ENCODE measurements at places on chromosomes 16 and 17. TPM values are rescaled to one million over a fixed set of nuclear protein-coding genes. Genes with fewer than 3 reads are reported as not detected.

IQCK gene
- total RNA-seq, result 10.9 TPM

SLC52A1 gene
- under 0.01 TPM for total RNA-seq

TPSG1 gene
- total RNA-seq, result not detected

ASIC2 gene
- under 0.01 TPM for total RNA-seq

SOST gene
- not detected for total RNA-seq

SCNN1G gene
- 0.65 TPM for total RNA-seq

ABCC11 gene
- total RNA-seq, result not detected

FN3K gene
- 4.0 TPM for total RNA-seq

KLHL11 gene
- 26.6 TPM for total RNA-seq

NME2 gene
- total RNA-seq, result 603 TPM

FAM171A2 gene
- 8.1 TPM for total RNA-seq

MYH8 gene
- not detected for total RNA-seq

CTF1 gene
- 0.40 TPM for total RNA-seq

HSPB9 gene
- not detected for total RNA-seq

CXCL16 gene
- total RNA-seq, result 1.1 TPM

KRT33A gene
- total RNA-seq, result not detected

Data from lung microvascular endothelial cell (primary cell).